ENCODE measurements at places on chromosomes 5 and 9.
A peak's percentile ranks its signal among the peaks of the same experiment; 100 is the strongest.

GRCh38 chr5:55633574-55634208, 78.4 kb downstream of the SLC38A9 start:
- DNase-seq: peak; percentile 6

GRCh38 chr9:129263836-129264235, 85.8 kb upstream of the IER5L start:
- no peak for DNase-seq

DNA sequence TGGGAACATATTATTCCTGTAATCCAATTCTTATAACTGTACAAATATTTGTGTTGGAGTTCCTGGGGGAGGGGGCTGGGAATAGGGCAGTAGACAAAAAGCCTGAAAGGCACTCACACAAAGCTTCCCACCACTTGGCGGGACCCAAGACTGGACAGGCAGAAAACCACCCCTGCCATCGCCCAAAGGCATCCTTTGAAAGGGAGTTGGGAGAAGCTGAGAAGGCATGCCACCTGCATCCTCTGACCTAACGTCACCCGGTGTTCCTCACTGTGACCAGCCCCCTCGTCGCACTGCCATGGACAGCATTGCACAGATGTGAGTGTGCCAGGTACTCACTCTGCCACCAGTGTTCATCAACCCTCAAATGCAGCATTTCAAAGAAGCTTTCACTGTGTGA, 80.6 kb upstream of the SMIM23 start:
- DNase-seq: no peak

DNA sequence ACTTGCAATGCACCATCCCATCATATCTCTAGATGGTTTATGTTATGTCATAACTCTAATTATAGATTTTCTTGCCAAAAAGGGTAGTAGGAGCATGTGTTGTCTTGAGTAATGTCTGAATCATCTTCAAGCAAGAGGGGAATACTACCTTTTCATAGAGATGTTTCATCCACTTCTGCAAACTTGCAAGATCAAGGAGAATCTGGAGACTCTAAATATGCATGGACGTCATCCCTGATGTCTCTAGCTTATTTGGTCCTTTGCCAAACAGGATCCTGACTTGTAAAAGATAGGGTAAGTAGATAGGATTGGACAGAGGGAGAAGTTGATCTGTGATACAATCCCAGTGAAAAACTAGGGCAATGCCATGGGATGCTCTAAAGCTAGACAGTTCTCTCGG, 246.5 kb downstream of the DMRTA1 start:
- DNase-seq: no peak

DNA sequence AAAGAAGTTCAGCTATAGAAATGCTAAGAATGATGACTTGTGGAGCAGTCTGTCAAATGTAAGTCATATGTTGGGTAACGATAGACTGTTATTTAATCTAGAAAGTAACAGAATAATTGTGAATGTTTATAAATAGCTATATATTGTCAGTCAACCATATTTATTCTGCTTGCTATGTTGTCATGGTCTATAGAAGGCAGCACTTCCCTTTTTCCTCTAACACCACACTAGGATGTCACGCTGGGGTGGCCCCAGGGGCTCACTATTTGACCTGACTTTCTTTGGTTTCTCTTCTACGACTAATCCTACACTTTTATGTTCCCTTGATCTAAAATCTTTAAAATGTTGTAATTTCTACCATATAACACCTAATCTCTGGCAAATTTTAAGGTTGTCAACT, 20.5 kb downstream of the ERAP2 start:
- no peak for DNase-seq

- DNase-seq: no peak
Observed at GRCh38 chr5:175831507-175831906, 39.9 kb upstream of the CPLX2 start.

DNA sequence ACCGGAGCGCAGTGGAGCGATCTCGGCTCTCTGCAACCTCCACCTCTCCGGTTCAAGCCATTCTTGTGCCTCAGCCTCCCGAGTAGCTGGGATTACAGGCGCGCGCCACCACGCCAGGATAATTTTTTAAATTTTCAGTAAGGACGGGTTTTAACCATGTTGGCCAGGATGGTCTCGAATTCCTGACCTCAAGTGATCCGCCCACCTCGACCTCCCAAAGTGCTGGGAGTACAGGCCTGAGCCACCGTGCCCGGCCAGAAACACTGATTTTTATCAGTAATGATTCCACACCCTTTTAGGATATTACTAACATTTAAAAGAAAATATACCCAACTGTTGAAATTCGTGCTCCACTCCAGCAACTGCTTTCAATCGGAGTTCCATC, 464 bp upstream of the FAM151B start:
- no peak for DNase-seq

DNA sequence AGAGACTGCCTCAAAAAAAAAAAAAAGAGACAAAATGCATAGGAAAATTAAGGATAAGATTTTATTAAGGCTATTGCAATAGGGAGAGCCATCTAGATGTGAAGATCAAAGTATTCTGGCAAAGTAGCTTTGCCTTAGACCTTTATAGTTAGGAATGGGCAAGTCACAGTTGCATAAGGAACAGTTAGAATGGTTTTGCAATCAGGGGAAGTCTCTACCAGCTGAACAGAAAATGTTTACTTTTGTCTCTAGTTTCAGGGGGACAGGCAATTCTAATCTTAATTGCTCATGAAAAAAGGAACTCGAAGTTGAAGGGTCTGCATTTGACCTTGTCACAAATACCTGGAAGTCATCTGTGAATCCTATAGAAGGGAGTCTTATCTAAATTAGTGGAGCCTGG, 13.1 kb upstream of the ATP6V1G1 start:
- DNase-seq: no peak

- DNase-seq: no peak
Observed at GRCh38 chr5:143230676-143230996, 172.8 kb downstream of the NR3C1 start.

GRCh38 chr9:97990259-97990658, 7.1 kb downstream of the ANP32B start:
- DNase-seq: no peak

DNA sequence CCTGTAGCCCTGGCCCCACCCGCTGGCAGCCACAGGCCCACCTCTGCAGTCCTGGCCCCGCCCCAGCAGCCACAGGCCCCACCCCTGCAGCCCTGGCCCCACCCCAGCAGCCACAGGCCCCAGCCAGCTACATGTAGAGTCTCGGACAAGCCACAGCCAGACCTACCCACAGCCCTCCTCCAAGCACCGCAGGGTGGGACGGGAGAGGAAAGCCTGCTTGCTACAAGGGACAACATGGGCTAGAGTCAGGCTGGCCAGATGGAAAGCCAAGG, 49.5 kb upstream of the SARDH start:
- peak; percentile 4 for DNase-seq

DNA sequence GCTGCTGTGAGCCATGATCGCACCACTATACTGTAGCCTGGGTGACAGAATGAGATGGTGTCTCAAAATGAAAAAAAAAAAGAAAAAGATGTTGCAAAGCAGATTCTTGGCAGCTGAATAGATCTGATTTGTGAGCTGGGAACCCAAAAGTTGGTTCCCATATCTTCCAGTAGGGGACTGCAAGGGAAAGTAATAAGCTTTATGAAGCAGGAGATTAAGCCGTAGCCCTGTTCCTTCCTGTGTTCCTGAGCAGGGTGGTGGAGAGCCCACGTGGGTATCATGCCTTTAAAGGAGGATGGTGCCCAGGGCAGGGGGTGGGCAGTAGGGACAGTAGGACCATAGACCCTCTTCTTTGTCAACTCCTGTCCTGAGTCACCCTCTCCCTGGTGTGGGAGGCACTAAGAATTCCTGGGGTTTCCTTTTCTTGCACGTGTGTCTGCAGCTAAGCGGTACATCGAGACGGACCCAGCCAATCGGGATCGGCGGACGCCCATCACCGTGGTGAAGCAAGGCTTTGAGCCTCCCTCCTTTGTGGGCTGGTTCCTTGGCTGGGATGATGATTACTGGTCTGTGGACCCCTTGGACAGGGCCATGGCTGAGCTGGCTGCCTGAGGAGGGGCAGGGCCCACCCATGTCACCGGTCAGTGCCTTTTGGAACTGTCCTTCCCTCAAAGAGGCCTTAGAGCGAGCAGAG, 37.9 kb downstream of the STOM start:
- no peak for DNase-seq

DNA sequence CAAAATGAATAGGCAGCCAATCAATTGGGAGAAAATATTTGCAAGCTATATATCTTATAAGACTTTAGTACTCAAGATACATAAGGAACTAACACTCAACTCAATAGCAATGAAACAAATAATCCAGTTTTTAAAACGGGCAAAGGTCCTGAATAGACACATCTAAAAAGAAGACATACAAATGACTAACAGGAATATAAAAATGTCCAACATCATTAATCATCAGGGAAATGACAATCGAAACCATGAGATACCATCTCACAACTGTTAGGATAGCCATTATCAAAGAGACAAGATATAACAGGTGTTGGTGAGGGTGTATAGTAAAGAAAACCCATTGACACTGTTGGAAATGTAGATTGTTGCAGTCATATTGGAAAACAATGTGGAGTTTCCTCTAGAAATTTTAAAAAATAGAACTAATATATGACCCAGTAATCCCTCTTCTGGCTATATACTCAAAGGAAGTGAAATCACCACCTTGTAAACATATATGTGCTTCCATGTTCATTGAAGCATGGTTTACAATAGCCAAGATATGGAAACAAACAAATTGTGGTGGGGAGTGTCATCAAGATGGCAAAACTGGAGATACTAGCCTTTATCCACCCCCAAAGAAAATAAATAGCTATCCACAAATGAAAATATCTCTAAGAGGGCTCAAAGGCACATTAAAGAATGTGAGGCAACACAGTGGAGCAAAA, 13.9 kb upstream of the BTNL3 start:
- DNase-seq: no peak

DNA sequence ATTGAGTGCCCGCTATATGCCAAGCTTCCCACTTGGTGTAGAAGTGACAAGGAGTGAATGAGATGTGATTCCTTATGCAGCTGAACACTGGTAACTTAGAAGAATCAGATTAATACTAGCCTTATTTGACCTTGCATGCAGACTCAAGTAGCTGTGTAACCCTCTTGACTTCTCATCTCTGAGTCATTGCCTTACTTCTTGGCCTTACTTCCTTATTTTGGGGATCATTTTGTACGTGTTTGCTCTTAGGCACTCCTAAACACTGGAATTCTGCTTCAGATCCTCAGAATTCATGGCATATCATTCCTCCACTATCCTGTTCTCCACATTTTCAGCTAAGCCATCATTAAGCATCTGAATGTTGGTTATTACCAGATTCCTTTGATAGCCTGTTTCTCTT, 948.9 kb upstream of the ARRDC3 start:
- no peak for DNase-seq

DNA sequence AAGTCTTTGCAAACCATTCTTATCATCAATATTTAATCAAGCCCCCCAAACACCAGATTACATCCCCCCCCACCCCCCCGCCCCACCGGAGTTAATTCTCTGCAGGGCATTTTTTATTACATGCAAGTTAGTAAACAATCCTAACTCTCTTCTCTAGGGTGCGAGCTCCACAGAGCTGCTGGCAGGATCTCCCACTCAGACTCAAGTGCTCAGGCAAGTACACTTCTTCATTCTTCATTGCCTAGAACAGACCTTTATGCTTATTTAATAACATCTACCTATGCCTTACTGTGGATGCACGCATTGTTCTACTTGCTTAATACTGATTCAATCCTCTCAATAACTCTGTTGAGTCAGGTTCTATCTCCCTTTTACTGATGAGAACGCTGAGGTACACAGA, 9.9 kb downstream of the SAXO1 start:
- no peak for DNase-seq

DNA sequence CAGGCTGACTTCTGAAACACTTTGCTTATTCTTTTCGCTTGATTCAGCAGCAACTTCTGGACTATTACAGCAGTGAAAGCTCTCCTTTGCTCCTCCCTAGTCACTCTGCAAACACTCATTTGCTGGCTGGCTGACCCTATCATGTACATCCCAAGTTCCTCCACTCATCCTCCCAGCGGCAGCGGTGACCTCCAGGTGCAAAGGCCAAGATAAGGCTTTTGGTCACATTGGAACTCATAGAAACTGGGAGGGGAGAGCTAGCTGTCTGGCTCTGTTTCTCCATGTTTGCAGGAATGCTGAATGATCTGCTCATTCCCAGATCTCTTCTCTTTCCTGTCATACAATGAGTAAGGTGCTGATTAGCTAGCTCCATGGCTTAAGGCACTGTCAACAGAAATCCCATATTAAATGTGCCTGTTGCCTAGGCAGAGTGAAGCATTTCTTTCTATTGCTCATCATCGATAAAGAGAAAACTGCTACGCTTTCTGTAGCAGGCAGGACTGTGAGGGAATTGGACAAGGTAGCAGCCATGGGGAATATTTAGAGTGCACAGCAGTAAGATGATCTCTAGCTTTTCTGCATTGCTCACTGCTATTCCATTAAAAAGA, 250.5 kb upstream of the PDE4D start:
- DNase-seq: no peak

- DNase-seq: no peak
Observed at GRCh38 chr5:37603072-37603471, 224.0 kb downstream of the WDR70 start.

GRCh38 chr5:171450423-171451331, 31.2 kb downstream of the FGF18 start:
- DNase-seq: peak; percentile 23

GRCh38 chr5:82417776-82418607, 139.8 kb upstream of the RPS23 start:
- no peak for DNase-seq

DNA sequence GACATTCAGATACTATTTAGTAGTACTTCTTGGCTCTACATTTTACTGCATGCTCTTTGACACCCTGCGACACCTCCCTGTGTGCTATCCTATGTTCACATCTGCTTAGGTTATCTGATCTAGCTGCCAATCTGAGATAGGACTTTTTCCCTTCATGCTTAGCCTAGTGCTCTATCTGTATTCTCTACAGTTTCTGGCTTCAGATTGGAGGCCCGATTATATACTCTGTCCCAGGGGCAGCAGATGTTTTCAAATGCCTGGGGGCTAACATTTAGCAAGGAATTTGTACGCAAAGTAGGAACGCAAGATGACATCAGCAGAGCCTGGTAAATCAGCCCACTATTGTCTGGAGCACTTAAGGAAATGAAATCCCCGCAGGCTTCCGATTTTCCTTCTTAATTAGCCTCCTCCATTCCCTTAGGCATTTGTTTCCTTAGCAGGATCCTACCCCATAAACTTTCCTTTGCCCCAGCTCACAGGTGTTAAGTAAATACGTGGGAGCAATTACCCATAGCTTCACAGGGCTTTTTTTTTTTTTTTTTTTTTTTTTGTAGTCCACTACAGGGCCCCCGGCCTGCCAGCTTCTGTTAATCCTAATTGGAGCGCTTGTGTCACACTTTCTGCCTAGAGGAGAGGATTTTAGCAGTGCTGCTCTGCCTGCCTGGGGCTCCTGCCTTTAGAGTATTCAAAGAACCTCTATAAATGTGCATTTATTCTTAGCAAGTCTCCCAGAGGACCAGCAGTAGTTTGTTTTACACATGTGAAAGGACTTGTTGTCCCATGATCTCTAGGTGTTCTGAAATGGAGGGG, 61.1 kb upstream of the LPAR1 start:
- DNase-seq: no peak

DNA sequence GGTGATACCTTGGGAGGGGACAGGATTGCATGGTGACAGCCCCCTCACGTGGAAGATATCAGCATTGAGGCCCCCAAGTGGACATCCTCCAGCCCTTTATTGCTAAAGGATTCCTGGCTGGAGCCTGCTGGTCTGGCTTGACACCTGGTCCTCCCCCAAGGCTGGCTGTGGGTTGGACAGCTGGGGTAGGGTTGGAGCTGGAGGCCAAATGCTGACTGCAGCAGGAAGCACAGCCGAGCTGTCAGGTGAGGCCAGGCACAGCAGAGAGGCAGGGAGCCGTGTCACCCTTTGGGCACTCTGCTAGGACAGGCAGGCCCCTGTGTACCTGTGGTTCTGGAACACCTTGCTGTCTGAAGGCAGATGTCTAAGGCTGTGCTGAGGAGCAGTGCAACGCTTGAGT, 2.2 kb downstream of the CACFD1 start:
- no peak for DNase-seq

Data from activated CD4-positive, alpha-beta T cell treated with anti-CD3 and anti-CD28 coated beads, Interleukin-2, Interleukin-6, amounts not matched to agents 100 ng/mL and 50 ng/mL, durations not matched to agents 16 hours and 8 hours (primary cell).